ENCODE measurements at places on chromosomes 3 and 15.

GRCh38 chr3:178072391-178073305, 463.6 kb upstream of the KCNMB2 start:
- no peak for DNase-seq

GRCh38 chr15:68543165-68544008, 35.4 kb upstream of the CORO2B start:
- no peak for DNase-seq

DNA sequence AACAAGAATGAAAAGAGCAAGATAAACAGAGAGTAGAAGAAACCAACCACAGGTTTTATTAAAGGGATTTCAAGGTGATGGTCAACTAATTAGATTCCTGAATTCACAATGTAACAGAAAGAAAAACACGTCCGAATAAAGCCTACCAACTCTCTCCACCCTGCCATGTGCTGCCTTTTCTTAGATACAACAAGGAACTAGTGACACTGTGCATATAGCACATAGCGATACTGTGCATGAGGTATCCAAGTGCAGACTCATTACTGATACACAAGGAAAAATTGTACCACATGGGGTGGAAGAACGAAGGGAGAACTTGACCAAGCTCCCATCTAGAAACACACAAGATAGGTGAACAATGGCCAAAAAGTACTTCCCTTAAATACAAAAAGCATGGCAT, 154.6 kb downstream of the MAGI1 start:
- DNase-seq, result no peak

DNA sequence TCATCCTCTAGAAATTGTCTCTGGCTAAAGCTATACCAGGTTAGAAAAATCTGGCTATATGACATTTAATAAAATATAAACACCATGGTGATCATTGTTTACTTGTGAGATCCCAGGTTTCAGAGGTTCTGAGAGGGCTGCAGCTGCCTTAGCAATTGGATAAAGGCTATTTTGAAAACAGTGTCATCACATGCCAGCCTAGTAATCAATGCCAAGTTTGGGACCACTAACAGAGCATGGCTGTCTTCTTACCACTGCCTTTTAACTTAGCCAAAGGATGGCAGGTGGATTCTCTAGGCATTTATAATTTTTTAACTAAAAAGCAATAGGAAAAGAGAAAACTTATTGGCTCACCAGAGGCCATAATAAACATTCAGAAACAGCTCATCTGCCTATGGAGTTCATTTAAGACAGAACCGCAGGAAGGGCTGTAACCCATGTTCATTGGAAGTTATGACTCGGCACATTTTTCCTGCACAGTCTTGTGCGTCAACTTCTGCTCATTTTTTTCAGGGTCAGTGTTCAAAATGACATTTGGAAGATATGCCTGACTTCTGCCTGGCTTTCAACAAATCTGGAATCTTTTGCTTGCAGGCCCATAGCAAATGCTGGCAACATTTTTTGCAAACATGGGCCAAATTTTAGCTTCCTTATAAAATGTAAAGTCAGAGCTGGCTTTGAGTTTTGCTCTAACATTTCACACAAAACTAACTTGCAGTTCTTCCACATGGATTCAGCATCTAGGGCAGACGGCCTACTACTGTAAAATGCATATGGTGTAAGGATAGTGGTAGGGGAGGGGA, 476.0 kb upstream of the TBL1XR1 start:
- peak; percentile 53 for DNase-seq

GRCh38 chr3:67083277-67083676, 85.2 kb downstream of the KBTBD8 start:
- DNase-seq, result peak; percentile 57

GRCh38 chr15:74616366-74616939, 817 bp downstream of the CLK3 start:
- DNase-seq, result no peak

DNA sequence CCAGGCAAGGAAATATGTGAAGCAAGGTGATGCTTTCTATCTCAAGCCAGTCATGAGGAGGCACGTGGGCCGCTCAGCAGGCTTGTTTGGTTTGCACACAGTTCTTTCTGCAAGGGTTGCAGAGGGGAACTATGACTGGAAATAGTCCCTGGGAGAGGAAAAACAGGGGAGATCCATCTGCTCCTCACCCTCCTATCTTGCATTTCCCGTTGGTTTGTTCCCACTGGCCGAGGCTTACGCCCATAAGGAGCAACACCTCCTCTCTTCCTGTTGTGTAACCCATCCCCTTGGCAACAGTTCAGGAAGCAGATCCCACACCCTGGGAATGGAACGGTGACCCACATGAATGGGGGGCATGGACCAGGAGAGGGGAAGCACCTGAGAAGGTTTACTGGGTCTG, 72.1 kb upstream of the MAGI1 start:
- no peak for DNase-seq

- no peak for DNase-seq
Observed at GRCh38 chr15:88133795-88134194, 122.7 kb downstream of the NTRK3 start.

DNA sequence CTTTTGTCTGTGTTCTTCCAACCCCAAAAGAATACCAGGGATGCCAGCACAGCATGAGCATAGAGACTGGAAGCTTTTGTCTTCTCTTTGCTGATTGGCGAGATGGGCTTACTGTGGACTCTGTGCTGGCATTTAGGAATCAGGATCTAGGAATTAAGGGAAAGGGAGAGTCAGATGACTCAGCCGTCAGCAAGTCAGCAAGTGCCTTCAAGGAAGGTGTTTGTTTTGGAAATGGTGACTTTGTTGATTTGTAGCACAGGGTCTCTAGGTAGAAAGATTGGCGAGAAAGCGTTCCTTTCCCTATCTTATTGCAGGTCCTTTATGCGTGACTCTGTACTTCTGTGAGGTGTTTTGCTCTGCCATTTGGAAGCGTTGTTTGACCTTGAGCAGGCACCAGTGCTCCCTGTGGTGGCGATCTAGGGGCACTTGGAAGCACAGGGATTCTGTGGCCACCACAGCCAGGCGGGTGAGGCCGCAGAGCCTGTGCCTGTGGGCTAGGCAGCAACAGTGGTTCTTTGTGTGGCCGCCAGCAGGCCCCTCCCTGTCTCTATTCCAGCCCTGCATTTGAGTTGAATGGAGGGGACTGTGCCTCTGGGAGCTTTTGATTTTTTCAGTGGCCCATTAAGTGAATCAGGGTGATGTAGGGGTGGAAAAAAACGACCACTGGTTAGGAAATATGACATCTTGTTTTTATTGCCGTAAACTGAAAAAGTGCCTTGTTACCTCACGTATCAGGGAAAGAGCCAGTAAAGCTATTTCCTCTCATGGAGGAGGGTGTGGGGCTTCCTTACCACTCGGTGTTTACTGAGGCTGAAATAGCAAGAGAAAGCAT, 19.0 kb downstream of the FAN1 start:
- peak; percentile 69 for DNase-seq

- peak; percentile 90 for DNase-seq
Observed at GRCh38 chr15:73633991-73634495, 854 bp upstream of the NPTN start.

- DNase-seq, result no peak
Observed at GRCh38 chr15:56929399-56929798, 11.0 kb downstream of the TCF12 start.

DNA sequence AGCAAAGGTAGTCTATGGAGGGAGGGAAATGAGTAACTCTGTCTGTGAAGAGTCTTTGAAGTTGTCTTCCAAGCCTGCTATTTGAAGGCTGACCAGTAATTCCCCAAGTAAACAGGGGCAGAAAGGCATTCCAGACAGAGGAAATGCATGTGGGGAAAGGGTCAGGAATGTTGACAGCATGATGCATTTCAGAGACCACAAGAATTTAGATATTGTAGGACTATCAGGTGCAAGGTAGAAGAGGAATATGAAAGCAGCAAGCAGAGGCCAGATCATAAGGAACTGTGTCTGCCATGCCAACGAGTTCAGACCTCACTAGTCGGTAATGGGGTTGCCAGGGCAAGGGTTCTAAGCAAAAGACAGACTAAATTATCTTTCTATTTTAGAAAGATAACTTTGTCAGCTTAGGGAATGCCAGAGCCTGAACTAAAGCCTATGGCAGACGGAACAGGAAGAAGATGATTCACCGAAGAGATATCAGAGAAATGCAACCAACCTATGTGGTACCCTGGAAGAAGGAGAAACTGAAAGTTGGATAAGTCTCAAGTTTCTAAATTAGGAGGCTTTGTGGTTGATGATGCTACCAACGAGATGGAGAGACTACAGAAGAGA, 327.0 kb upstream of the RORA start:
- peak; percentile 69 for DNase-seq

DNA sequence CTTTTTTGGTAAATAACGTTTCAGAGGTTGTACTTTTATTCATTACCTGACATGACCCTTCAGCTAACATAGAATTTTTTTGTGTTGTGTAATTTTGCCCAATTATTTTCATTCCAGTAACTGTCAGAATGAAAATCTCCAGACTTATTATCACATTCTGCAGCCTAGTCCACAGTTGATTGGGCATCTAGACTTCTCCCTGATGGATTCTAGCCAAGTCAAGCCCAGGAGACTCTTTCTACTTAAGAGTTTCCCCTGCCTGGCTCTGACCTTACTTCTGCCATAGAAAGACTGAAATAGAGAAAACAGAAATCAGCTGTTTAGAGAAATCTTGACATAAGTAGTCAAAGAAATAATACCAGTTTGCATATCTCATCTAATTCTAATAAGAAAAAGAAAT, 82.9 kb upstream of the CDAN1 start:
- no peak for DNase-seq

DNA sequence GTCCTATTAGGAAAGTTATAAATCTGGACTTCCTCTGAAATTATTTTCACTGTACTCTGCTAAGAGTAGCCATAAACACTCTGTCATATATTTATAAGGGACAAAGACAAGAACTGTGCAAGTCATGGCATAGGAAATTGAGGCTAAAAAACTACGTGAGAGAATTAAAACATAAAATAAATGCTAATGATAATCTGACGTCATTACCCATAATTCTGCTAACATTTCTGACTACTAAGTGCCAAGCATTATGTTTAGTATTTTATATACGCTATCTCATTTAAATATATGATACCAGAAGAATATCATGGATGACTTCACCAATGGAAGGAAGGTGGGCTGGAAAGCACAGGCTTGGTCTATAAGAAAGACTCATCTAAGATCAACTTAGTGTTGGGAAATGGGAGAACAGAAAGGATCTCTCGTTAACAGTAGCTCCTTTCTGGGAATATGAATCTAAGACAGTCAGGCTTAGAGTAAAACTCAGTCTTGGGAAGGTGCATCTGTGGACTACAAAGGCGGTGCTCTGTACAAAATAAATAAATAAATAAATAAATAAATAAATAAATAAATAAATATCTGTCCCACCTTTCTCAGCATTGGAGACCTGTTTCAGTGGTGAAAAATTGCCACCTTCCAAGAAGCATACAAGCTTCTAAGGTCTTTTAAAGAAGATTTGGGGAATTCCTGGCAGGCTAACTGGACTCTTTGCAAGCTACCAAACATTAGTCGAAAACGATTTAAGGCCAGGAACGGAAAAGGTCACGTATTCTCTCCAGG, 267.4 kb downstream of the CGGBP1 start:
- no peak for DNase-seq

- DNase-seq, result no peak
Observed at GRCh38 chr3:184426691-184427141, 46.9 kb downstream of the CHRD start.

DNA sequence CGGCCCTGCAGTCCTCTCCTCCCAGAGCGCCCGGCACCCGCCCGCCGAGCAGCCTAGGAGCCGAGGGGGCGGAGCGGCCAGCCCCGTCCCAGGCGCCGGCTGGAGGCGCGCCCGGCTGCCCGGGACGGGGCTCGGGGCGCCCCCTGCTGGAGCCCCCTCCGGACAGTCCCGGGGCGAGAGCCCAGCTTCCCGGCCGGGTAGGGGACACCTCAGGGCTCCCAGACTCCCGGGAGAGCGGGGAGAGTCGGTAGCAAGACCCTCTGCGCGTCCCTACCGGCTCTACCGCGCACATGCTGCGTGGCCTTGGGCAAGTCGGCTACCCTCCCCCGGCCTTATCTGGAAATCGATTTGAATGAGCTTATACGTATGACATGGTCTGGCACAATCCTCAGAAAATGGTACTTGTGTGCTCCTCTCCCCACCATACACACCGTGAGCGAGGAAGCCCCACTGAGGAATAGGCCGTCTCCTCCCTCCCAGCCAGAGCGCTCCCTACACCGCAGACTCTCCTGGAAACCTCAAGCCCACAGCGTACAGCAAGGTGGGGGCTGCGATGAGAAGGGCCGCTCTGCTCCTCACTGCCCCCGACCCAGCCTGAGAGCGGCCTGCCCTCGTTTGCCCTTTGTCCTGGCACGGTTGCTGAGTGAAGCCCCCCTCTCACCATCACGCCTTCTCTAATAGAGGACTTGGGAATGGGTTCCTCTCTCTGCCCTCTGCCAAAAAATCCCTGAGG, at the start of gene DAPK2:
Gene DAPK2 (minus strand): TSS at position 65 of the 733 bp plus-strand sequence. CDS start 6,224 bp downstream, outside the sequence.
- DNase-seq, result no peak

GRCh38 chr3:152203652-152204051, 65.1 kb upstream of the MBNL1 start:
- DNase-seq, result no peak

GRCh38 chr3:66662894-66663293, 162.1 kb upstream of the LRIG1 start:
- DNase-seq, result no peak

GRCh38 chr15:69237718-69238117, 61.0 kb upstream of the PAQR5 start:
- DNase-seq, result no peak

GRCh38 chr3:64056606-64057180, 33.4 kb upstream of the PSMD6 start:
- peak; percentile 25 for DNase-seq

DNA sequence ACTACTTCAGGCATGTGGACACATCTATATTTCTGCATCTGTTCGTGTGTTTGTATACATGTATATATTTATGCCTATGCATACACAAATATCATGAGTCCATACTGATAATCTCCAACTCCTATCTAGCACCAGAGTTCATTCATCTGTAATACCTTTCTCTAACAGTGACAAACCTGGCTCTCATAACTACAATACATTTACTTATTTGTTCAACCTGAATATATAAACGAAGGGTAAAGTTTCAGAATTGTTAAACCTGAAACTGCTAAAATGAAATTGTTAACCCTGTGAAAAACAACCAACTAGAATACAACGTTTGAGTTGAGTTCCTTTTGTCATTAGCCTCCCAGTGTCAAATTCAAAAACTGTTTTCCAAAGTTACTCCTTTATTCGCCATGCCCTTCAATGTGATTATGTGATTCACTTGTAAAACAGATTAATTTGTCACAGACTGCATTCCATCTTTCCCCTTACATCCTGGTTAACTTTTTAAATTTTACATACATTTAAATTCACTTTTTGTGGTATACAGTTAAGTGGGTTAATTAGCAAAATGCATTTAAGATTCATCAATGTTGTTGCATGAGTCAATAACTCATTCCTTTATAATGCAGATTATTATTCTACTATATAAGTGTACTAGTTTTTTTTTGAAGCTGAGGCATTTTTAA, 58.5 kb downstream of the PIK3R4 start:
- no peak for DNase-seq

GRCh38 chr3:112582244-112582874, 20.5 kb downstream of the SLC35A5 start:
- DNase-seq, result peak; percentile 13

GRCh38 chr15:96344706-96345559, 14.4 kb downstream of the NR2F2 start:
- no peak for DNase-seq

All from foreskin keratinocyte (primary cell).